ENCODE measurements at places on chromosomes 5 and 9.

GRCh38 chr5:59873113-59873512, 20.4 kb downstream of the PDE4D start:
- no peak for DNase-seq

- DNase-seq, result no peak
Measured at GRCh38 chr5:132457371-132458225, 33.0 kb downstream of the IRF1 start.

DNA sequence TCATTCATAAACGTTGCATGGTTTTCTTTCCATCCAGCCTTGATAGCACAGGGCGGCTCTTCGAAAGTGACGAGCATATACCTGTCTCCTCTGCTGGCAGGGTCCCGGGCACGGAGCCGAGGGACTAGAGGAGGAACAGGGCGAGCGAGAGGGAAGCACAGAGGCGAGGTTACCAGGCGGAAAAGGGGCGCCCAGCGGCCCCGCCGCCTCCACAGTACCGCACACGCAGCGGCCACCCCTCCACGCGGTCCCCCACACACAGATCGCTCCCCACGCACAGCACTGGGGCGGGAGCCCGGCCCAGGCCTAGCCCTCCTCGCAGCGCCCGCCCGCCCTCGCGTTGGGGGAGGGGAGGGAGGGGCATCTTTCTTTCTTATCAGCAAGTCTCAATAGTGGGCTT, 296.6 kb upstream of the DAB2 start:
- DNase-seq, result no peak

GRCh38 chr9:134321946-134322741, 4.1 kb upstream of the RXRA start:
- DNase-seq, result no peak

DNA sequence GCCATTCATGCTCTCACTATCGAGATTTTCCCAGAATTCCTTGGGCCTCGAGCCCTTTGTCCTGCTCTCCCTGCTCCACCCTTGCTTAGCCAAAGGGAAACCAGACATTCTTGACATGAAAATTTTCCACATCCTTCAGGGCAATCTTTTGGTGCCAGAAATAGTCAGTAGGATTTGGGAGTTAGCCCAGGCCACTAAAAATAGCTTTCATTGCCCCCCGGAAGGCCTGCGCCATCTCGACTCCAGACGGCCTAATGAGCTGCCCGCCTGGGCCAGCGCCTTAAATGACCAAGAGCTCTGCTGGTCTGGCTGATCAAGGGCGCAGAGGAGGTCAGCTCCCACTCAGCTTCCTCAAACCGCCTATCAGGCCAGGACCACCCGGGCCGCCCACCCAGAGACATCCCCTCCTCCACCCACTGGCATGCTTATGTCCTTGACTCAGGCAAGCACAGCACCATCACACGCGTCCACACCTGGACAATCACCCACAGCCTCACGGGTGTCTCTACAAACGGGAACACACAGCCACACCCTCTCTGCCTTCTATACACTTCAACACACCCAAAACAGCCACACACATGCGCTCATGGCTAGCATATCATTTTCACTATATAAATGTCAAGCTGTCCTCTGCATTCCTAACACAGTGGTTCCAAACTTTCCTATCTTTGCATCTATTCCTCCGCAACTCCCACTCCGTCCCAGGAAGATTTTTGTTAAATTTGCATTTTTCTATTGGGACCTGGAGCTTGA, 20.9 kb downstream of the DUSP1 start:
- DNase-seq, result peak; percentile 48

DNA sequence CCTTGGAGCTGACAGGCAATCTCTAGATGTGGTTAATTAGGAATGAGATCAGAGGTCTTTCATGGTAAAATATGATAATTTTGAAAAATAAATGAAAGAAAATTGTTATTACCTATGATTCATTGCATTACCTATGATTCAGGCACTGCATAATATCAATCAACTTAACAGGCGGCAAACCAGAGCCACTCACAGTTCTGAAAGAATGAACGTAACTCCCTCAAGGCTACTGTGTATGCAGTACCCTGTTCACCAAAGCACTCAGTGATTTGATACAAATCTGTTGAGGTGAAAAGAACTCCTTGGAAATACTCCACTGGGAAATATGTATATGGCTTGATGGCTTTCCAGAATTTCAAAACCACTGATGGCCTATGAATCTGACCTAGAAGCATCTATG, 398.9 kb downstream of the ACTL7B start:
- DNase-seq, result no peak

GRCh38 chr9:34686732-34687131, 4.3 kb downstream of the CCL19 start:
- DNase-seq, result no peak

Data from tongue (tissue), 3 donors.